ENCODE measurements at places on chromosomes 11 and 22.

- DNase-seq = no peak
These were observed 5.4 kb downstream of the MYO18B start for GRCh38 chr22:25747245-25747944.

DNA sequence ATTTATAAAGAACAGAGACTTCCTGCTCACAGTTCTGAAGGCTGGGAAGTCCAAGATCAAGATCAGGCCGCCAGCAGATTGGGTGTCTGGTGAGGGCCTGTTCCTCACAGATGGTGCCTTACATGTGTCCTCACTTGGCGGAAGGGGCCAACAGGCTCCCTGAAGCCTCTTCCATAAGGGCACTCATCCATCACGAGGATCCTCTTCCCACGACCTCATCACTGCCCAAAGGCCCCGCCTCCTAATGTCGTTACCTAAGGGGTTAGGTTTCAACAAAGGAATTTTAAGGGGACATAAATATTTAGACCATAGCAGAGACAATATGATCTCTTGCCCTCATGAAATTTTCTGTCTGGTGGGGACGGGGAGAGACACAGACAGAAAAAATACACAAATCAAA lies 18.6 kb downstream of the TP53AIP1 start:
- no peak for DNase-seq

DNA sequence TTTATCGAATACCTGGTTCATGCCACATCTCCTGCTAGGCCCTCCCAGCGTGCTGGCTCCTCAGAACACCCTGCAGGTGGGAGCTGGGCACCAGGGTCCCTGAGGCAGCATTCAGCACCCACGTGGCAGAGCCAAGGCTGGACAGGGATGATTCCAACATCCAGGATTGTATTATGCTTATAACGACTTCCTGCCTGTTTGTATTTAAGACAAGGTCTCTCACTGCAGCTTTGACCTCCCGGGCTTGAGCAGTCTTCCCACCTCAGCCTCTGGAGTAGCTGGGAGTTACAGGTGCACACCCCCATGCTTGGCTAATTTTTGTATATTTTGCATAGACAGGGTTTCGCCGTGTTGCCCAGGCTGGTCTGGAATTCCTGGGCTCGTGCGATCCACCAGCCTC lies 64.7 kb upstream of the WNT7B start:
- no peak for DNase-seq

GRCh38 chr11:126583101-126583500 lies 227.6 kb downstream of the ST3GAL4 start:
- no peak for DNase-seq

DNA sequence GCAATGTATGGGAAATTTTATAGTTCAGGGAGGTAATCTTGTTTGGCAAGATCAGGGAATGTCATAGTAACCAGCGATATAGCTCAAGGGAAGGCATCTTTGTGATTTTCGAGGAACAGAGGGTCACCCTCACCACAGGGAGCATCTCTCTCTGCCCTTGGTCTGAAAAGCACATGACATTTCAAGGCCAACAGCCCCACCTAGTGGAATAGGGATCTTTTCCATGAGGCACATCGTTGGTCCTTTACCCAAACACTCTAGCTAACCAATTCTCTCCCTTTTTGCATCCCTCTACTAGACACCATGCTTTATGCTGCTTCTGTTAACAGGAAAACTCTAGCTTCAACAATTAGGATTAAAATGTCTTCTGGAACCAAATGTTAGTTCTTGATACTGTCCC lies 179.0 kb downstream of the GRM5 start:
- peak; percentile 52 for DNase-seq

GRCh38 chr22:23157560-23158515 lies 12.6 kb downstream of the RAB36 start:
- no peak for DNase-seq

DNA sequence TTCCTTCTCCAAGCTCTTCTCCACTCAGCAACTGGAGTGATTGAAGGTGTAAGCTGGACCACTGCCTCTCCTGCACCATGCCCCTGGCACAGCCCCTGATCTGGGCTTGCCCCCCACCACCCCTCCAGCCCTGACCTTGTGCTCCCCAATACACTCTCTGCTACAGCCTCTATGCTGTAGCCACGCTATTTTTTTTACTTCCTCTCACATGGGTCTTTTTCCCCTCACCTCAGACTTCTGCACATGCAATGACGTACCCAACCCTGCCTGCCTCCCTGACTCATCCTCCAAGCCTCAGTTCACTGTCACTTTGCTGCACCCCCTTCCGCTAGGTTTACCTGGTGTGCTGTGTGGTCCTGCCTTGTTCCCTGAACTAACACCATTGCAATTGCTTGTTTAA lies 9.0 kb downstream of the CSNK2A3 start:
- DNase-seq = no peak

DNA sequence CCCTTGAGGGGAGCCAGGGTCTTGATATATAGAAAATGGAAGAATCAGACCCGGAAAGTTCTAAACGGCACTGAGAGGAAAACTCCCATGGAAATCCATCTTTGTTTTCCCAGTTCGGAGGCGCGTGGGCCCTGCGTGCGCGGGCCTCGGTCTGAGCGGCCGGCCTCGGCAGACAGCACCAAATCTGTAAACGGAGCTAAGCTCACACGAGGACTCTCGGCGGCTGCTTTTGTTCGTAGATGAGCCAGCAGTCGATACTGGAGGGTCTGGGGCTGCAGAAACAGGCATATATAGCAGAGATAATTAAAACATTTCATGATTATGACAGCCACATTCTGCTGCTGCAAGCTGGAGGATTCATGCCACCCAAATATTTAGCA lies 68.5 kb upstream of the PPARA start:
- no peak for DNase-seq

GRCh38 chr11:118008271-118008911 lies 22.2 kb downstream of the IL10RA start:
- no peak for DNase-seq

DNA sequence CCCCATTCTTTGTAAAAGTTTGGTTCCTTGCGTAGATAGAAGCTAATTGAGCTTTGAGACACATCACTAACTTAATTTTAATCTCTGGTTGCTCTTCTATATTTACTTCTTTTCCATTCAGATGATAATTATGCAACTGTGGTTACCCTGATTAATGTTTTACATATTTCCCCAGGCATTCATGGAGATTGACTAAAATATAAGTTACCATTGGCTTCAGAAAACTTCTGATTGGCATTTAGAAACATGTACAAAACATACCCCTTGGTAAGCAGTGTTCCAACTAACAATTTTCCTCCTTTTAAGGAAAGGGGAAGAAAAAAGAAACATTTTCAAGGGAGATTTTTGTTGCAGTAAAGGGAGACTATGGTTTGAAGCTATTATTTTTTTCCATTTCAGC lies 43.9 kb downstream of the FAT3 start:
- no peak for DNase-seq

GRCh38 chr11:6604081-6604626 lies 580 bp downstream of the ILK start:
- no peak for DNase-seq

GRCh38 chr11:12097219-12097618 lies 13.2 kb upstream of the MICAL2 start:
- no peak for DNase-seq

- DNase-seq = no peak
These were observed 66.8 kb downstream of the TSPAN18 start for GRCh38 chr11:44793350-44794090.

- peak; percentile 36 for DNase-seq
These were observed 27.7 kb downstream of the LRRC4C start for GRCh38 chr11:41431784-41432183.

DNA sequence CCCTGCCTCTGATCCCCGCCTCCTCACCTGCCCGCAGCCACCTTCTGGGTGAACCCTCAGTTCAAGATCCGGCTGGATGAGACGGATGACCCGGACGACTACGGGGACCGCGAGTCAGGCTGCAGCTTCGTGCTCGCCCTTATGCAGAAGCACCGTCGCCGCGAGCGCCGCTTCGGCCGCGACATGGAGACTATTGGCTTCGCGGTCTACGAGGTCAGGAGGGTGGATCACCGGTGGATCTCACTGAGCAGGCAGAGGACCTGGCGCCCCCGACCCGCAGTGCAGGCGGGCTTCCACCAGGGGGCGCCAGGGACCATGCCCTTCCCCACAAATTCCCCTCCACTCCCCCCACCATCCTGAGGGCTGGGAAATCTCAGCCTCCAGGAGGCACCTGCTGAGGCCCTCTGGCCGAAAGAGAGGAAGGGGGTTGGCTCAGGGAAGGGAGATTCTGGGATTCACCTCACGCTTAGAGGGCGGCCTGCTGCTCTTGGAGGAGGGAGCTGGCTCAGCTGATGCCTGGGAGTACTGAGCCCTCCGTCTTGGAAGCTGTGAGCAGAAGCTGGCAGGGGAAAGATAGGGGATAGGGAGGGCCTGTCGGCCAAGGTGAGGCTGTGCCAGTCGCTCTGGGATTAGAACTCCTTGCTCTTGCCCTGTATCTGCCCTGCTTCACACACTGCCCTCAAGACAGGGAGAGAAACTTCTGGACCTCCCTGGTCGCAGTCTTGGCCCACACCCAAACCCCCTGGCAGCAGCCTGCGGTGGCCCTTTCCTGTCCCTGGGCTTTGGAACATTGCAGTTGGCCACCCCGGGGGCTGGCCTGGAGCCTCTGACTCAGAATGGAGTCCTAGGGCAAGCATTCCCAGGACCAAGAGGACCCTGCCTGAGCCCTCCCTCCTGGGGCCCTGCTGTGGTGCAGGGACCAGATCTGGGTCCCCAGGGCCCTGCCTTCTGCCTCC lies 23.2 kb downstream of the CAPN1 start:
- DNase-seq = peak; percentile 96

DNA sequence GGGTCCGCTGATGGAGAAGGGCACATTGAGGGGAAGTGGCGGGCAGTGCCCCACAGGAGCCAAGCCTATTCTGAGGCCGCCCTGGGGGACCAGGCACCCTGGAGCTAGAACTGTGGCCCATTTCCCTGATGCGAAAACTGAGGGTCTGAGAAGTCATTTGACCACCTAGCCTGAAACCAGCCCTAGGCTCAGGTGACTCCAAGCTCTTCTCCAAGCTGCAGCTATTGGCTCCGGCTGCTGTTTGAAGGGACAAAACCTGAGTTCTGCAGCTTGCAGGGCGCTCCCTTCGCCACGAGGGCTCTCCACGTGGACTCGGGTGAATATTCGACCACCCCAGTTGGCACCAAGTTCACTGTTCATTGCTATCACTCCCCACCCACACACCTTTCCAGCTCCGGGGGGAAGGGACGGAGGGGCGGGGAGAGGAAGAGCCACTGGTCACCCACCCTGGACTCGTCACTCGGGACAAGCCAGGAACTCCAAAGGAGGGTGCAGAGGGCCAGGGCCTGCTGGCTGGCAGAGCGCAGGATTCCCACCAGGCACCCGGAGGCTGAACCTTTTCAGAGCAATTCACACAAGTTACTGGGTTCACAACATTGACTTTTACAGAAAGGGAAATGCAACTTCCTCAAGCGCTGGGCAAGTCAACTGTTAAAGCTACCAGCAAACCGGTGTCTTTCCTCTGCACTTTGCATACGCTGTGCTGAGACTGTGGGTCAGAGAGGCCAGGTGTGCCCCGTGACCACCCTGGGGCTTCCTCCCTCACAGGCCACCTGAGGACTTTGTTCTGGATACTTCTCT lies 1.1 kb upstream of the RAC2 start:
- no peak for DNase-seq

GRCh38 chr11:125305345-125305744 lies 140.8 kb downstream of the PKNOX2 start:
- no peak for DNase-seq

DNA sequence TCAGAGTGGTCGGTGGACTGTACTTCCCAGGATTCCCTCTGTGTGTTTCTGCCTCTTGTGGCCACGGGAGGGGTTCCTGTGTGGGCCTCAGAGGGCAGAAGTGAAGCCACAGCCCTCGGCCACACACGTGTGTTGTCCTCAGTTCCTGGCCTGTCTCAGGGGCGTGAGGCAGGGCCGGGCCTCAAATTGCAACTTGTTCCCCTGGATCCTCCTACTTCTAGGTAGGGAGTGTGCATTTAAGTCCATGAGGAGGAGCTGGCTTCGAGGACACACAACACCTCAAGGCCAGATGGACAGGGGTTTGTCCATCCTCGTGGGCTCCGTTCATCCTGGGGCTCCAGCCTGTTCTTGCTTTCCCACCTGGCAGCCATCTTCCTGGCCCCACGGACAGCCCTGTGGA lies 573.0 kb downstream of the TBC1D22A start:
- DNase-seq = no peak

DNA sequence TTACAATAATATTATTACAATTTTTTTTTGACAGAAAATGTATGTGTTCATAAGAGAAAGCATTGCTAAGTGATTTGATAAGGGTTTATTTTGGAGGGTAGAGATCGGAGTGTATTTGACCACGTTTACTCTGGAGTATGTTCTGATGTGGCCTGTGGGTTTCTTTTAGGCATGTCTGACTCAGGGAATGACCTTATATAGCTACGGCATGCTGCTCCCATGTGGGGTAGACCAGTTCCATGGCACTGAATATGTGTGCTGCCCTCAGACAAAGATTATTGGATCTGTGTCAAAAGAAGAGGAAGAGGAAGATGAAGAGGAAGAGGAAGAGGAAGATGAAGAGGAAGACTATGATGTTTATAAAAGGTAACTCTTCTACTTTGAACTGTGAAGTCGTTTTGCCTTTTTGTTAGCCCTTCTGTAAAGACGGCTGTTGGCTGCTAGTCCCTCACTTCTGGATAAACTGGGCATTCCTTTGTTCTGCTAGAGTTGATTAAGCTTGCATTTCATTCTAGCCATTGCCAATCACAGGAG lies 38.1 kb upstream of the ST14 start:
- no peak for DNase-seq

DNA sequence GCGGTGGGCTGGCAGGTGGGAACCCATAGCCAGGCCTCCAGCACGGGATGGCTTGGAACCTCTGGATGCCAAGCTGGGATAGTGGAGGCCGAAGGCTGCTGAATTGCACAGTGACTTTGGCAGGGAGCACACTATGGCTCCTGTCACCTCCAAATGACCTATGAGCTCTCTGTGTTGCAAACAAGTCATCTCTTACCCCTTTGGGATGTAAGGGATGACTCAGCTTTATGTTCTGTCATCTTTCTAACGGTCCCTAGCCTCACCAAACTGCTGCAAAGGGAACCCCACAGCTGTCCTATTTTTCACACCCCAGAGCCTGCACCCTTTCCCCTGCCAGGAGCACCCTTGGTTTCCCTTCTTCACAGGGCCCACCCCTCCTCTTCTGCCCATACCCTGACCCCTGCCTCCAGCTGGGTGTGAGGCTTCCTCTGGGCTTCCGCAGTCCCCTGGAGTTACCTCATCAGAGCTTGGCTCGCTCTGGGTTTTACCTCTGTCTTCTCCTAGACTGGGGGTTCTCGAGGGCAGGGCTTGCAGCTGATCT lies 2.7 kb upstream of the SCUBE1 start:
- DNase-seq = no peak

- no peak for DNase-seq
These were observed 29.9 kb downstream of the GUCY1A2 start for GRCh38 chr11:106988151-106989077.

GRCh38 chr11:110160016-110160415 lies 66.8 kb downstream of the ZC3H12C start:
- DNase-seq = no peak

- peak; percentile 22 for DNase-seq
These were observed 29.0 kb upstream of the NAP1L4 start for GRCh38 chr11:3021125-3021524.

DNA sequence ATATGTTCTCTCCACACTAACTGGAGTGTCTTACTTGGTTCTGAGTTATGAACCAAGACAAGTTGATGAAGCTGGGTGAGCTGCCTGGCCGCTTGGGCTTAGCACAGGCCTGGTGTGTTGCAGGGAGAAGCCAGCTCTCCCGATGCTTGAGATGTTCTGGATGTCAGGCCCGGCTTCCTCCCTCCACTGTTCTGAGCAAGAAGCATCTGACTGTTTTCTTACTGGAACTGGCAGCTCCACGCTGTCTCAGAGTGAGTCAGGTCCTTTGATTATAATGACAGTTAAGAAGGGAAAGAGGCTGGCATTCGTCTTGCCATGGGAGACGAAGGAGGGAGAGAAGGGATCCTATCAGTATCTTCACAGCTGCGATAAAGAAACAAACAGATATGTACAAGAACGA lies 46.5 kb upstream of the CRTAM start:
- no peak for DNase-seq

All from NT2/D1 (cell line).